ENCODE measurements at places on chromosomes 7 and 10. TPM values are rescaled to one million over a fixed set of nuclear protein-coding genes. Genes with fewer than 3 reads are reported as not detected.
A peak's percentile ranks its signal among the peaks of the same experiment; 100 is the strongest.

The RELN gene
- total RNA-seq = 8.5 TPM

The CAMK1D gene
- 4.5 TPM for total RNA-seq

The EGFR gene
- 5.6 TPM for total RNA-seq

The LIPM gene
- not detected for total RNA-seq

The ARHGEF35 gene
- 18.8 TPM for total RNA-seq

The DNAJC30 gene
- total RNA-seq = 9.0 TPM

The DENND2A gene
- total RNA-seq = 40.6 TPM

The EIF5AL1 gene
- total RNA-seq = 0.23 TPM

The NEBL gene
- 61.6 TPM for total RNA-seq

The EPO gene
- 0.35 TPM for total RNA-seq

The KLF14 gene
- total RNA-seq = not detected

GRCh38 chr10:124671486-124672075, 72.6 kb downstream of the FAM53B start:
- DNase-seq = peak; percentile 82

- no peak for DNase-seq
These were observed 17.6 kb downstream of the LIMK1 start for GRCh38 chr7:74101061-74101681.

GRCh38 chr7:49228426-49229098, 304.2 kb downstream of the CDC14C start:
- peak; percentile 49 for DNase-seq

GRCh38 chr10:2150288-2150687, 413.0 kb upstream of the ADARB2 start:
- DNase-seq = no peak

- DNase-seq = no peak
These were observed 223.7 kb upstream of the HABP2 start for GRCh38 chr10:113329121-113329596.

DNA sequence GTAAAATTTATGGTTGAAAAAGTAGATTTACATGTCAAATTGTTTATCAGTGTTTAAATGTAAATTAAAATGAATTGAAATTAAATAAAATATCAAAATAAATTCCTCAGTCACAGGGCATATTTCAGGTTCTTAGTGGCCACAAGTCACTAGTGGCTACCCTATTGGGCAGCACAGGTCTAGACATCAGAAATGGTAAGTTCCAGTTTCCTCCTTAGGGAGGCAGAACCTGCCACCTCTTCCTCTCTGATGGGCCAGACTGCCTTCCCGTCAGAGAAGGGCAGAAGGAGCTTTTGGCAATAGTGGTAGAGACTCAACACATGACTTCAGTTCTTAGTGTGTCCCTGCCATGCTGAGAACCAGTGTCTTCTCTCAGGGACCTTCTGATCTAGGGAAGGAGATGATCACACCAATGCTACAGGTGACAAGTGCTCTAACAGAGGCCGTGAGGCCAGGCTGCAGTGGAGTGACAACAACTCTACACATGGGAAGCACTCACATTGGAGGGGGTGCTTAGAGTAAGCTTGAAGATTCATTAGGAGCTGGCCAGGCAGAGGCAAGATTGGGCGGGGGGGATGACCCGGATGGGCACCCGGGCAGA, 14.4 kb upstream of the PCBD1 start:
- DNase-seq = no peak

DNA sequence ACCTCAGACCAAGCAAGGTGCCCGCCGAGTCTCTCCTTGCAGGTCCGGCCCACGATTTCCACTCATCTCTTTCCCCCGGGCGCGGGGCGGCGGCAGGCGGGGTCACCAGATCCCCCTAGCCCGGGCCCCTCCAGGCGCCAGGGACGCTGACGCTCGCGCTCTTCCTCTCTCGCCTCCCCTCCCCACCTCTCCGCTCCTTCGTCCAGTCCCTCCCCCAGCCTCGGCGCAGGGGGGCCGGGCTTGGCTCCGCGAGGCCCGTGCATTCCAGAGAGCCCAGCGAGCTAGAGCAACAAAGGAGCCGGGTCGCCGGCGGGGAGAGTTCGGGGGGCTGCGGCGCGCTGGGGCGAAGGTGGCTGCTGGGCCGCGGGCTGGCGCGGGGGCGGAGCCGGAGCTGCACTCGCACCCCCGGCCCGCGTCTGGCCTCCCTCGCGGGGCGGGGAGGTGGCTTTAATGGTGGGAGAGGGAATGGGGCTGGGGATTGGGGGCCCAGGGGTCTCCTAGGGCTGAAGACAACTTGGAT, at the start of gene SMO:
SMO (plus strand) TSS at position 262 of the 520 bp plus-strand sequence. CDS start 519 bp downstream, outside the sequence.
- DNase-seq = peak; percentile 94

DNA sequence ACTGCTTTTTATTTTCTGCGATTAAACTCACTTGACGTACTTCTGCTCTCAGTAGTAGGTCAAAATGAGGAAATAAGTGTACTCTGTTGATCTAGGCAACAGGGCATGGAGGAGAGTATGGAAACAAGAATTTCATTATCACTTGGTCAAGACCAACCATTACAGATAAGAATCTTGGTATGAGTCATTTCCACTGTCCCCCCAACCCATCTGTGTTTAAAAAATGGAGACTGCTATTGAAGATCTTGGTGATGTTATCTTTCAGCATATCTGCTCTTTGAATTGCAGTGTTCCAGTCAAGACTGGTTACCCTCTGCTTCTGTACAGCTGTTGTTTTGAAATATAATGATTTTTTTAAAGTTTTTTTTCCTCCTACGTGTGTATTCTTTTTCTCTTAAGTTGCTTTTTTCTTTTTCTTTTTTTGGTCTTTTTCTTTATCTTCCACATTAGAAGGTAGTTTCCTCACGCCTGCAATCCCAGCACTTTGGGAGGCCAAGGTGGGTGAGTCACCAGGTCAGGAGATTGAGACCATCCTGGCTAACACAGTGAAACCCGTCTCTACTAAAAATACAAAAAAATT, 11.7 kb downstream of the STAM start:
- DNase-seq = no peak

- DNase-seq = no peak
These were observed 512.1 kb downstream of the RPS24 start for GRCh38 chr10:78545756-78546155.

DNA sequence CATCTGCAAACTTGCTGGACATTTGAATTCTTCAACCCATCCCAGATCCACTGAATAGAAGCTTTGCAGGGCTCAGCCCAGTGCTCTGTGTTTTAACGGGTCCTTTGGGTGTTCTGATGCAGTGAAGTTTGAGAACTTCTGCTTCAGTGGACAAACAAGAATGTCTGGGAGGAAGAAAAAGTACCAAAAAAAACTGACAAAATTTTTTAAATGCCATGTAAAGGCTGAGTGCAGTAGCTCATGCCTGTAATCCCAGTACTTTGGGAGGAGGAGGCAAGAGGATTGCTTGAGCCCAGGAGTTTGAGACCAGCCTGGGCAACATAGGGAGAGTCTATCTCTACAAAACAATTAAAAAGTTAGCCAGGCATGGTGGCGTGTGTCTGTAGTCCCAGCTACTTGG, 51.8 kb upstream of the FRMD4A start:
- DNase-seq = no peak

- DNase-seq = no peak
These were observed 184.2 kb downstream of the EMX2 start for GRCh38 chr10:117726596-117727295.

DNA sequence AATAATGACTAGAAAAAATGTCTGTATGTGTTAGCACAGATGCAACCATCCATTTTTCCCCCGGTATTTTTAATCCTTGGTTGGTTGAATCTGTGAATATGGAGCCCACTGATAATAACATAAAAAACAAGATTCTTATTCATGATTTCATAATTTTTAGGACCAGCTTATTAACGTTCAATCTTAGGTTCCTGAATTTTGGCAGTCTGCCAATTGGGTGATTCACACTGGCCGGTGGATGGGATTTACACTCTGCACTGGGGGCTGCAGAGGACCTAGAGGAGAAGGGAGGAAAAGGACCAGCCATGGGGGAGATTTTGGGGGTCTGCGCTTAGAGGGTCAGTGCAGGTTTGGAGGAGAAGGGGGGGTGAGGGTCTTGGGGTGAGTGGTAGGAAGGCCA, 327.9 kb downstream of the ACTR3B start:
- DNase-seq = no peak

Measured in endodermal cell (in vitro differentiated cells).